Activated T-helper 1 cell treated with Interleukin-2 at 50 U/mL for 16 hours (primary cell): ENCODE measurements at places on chromosomes 1 and 21.

DNA sequence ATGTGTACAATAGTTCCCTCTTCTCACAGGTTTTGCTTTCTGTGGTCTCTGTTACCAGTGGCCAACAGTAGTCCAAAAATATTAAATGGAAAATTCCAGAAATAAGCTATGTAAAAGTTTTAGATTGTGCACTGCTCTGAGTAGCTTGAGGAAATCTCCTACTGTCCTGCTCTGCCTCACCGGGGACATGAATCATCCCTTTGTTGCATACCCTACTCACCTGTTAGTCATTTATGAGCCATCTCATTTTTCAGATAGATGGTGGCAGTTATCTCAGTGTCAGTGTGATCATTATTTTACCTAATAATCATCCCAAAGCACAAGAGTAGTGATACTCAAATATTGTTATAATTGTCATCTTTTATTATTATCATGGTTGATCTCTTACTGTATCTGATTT lies 688.1 kb downstream of the PLA2G4A start:
- DNase-seq: no peak

- DNase-seq: no peak
Observed at GRCh38 chr1:197970771-197971170, 53.6 kb downstream of the LHX9 start.

DNA sequence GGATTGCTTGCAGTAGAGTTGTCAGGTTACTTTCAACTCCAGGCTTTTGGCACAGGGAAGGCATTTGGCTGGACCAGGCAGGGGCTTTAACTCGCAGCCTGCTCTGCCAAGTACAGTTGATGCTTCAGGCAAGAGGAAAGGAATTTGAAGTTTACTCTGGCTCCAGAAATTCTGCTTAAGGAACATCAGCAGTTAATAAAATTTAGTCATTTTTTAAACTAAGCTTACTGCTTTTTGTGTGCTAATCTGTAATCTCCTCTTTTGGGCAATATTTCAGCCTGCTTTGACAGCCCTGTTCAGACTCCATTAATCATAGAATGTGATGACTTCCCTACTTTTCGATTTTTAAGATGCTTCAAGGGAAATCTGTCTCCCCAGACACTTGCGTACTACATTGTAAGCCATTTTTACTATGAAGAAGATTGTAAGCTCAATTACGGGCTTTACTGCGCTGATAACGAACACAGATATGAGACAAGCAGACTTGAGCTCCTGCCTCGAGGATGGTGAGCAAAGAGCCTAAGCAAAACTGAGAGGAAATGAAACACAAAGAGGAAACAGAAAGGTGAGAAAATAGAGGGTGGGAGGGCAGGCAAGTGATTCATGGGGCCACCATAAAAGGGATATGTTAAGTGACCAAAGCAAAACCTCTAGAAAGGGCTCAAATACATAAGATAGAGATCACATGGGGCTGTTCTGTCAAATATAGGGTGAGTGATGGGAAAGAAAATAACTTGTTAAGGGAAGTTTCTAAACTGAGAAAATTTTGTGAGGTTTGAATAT lies 76.6 kb upstream of the VAV3 start:
- no peak for DNase-seq

DNA sequence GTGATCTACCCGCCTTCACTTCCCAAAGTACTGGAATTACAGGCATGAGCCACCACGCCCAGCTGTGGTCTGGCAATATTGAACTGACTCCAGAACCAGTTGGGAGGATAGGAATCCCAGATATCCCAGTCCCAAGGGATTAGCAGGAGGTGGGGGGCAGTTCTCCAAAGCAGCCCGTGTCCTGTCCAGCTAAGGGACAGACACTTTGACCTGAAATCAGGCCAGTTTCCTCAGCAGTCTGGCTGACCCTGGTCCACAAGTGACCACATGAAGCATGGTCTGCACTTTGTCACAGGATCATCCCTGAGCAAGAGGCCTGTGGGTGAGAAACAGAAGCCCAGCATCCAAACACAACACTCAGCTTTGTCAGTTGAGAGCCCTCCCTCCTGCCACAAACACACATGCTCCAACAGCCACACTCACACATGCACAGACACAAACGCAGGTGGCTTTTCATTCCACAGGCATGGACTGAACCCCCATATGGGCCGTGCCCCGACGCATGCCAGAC lies 2.7 kb upstream of the FDPS start:
- no peak for DNase-seq

DNA sequence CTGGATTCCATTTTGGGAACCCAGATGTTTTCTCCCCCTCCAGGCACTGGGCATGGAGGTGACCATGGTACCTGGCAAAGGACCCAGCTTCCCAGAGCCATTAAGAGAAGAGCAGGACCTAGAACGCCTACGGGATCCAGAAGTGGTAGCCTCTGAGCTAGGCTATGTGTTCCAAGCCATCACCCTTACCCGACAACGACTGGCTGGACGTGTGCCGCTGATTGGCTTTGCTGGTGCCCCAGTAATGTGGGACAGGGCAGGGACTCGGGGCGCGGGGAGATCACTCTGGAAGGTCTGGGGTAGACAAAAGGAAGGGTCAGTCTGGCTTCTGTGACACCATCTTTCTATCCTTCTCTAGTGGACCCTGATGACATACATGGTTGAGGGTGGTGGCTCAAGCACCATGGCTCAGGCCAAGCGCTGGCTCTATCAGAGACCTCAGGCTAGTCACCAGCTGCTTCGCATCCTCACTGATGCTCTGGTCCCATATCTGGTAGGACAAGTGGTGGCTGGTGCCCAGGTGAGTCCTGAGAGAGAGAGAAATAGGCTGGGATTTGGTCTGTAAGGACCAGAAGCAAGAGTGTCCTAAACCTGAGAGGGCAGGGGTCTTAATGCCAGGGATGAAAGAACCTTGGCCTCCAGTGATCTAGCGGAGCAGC lies 1.6 kb downstream of the UROD start:
- DNase-seq: no peak

- DNase-seq: no peak
Observed at GRCh38 chr1:110548381-110548780, 29.4 kb upstream of the KCNA10 start.
